ENCODE measurements at places on chromosomes 4 and X.

- no peak for DNase-seq
These were observed 868 bp downstream of the PLS3 start for GRCh38 chrX:115561605-115562479.

DNA sequence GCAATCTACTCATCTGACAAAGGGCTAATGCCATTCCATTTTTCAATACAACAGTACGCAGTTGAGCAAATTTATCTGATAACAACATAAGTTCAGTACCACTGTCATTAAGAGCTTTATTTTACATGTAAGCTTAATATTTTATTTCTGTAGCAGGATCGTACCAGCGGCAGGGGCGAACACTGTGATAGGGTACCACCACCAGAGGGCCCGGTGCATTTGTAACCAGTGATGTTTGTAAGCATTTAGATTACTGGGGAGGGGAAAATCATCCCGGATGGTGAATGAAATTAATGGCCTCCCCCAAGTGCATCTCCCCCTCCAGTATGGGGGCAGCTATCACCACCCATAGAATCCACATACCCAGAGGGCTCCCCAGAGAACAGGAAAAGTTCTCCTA is 179.0 kb downstream of the ADGRA3 start:
- no peak for DNase-seq

DNA sequence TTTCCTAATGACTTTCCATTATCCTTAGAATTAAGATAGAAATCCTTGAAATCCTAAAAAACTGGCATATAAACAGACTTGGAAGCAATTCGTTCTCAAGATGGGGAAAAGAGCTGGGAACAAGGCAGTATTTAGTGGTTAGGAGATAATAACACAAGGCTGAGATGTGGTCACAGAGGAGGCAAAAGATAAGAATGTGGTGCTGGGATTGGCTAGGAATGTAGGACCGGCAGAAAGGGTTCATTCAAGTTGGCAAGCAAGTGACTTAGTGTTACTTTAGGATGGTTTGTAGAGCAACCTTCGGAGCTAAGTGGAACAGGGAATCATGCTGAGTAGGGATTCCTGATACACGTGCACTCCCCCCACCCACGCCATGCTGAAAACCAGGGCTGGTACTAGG is 121.9 kb upstream of the RPS6KA3 start:
- no peak for DNase-seq

DNA sequence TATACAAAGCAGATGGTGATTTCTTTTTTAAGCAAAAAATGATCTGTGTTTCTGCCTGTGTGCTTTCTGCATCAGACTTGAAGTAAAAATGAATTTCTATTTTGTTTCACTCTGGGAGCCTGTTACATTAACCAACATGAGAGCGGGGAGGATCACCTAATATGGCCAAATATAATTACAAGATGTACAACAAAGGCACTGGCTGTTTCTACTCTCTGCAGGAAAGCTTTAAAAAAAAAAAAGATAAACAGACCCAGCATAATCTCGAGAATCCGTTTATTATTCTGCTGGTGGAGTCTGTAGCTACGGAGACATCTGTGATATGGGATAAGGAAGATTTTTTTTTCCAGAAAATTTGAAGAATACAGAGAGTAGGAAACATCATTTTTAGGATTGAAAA is 103.6 kb downstream of the COMMD8 start:
- DNase-seq: no peak

- no peak for DNase-seq
These were observed 13.9 kb downstream of the ATG4A start for GRCh38 chrX:108105473-108105872.

- no peak for DNase-seq
These were observed 42.4 kb downstream of the SEPSECS start for GRCh38 chr4:25117716-25118472.

DNA sequence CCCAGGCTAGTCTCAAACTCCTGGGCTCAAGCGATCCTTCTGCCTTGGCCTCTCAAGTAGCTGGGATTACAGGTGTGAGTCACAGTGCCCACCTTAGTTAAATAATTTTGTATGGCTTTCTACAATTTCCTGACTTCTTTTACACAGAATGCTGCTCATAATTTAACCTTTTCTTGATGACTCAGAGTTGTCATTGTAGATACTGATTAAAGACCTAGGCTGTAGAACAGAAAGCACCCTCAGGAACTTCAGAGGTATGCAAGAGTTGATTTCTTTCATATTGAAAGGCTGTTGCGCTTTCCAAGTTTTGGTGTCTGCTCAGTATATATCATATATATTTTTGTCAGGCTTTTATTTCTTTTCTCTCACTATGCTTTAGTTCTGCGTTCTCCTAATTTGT is 21.1 kb upstream of the GPR34 start:
- DNase-seq: no peak

DNA sequence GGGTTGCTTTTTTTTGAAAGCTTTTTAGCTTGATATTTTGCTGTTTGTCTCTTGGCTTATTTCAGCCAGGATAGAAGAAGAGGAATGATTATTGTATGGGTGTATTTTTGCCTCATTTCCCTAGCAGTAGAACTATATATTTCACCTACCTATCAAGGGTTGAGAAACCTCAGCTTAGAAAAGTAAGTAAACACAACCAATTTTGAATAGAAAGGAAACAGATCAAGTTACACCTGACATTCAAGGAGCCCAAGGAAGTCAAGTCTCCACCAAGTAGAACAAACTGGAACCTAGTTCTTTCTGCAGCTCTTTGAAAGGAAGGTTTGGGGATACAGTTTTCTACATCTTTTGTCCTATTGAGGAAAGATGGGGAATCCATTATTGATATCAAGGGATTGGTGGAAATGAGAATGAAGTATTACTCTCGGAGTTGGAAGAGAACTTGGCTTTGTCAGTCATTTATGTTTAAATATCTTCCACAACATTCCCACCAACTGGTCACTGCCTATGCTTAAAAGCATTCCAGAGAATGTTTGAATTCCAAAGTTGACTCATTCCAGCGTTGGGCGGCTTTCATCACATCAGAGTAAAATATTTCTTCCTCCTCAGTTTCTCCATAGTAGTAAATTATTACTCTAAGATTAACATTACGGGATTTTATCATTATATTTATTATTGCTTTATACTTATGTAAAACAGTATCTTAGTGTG is 207.8 kb upstream of the CNKSR2 start:
- DNase-seq: no peak

DNA sequence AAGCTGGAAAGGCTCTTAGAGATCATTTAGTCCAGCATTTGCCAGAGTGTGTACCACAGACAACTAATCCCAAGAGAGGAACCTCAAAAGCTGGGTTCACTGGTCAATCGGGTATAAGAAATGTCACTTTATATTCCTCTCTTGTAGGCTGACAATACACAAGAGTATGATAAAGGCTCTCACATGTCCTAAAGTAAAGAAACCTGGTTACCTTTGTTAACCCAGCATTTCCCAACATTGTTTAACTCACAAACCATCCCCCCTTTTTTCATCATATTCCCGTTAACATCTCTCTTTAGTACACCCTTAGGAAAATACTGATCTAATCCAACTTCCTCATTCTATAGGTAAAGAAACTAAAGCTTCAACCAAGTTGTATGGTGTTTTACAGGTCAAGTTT is 74.4 kb downstream of the MBNL3 start:
- no peak for DNase-seq

DNA sequence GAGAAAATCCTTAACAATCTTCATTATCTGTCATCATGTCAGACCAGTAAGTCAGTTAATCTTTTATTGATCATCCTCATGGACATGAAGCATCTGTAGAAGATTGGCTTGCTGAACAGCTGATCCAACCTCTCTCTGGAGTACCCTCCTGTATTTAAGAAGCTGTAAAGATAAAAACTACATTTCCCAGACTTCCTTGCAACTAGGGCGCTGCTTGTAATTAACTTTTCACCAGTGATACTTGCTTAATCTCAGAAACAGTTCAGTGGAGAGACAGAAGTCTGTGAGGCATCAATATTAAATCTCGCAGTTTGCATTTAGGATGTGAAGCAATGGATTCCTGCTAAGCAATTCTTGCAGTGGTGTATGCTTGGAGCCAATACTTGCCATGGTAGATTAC is 36.0 kb upstream of the SMARCA5 start:
- DNase-seq: no peak

DNA sequence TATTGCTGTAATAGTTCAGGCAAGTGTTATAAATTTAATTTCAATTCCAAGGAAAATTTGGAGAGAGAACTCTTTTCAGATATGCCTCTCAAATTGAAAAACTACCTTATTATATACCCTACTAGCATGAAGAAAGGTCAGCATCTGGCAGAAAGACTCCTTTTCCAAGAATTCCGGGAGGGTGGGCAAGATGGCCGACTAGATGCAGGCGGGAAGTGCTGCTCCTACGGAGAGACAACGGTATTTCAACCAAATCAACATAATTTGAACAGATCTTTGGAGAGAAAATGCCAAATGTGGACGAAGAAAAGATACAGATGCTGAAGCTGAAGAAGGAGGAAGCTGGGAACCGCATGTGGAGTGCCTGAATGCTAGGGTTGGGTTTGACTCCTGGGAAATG is 53.8 kb upstream of the INTU start:
- DNase-seq: no peak

DNA sequence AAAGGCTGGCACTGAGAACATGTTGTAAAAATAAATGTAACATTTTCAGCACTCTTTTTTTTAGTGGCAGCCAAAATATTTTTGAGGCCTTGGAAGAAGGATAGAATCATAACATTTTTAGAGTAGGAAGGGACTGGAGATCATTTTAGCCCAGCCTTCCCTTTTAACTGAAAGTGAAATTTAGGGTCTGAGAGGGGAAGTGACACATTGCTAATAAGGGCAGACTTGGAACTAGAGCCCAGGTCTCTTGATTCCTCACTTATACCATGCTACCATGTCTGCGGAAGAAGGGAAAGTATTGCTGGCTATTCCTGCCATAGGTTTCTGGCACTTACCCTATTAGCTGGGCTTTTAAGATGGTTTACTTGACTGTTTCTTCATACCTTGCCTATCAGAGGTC is 4.8 kb downstream of the WDR44 start:
- DNase-seq: no peak

- peak; percentile 55 for DNase-seq
These were observed 71.0 kb downstream of the MTHFD2L start for GRCh38 chr4:74228691-74229640.

DNA sequence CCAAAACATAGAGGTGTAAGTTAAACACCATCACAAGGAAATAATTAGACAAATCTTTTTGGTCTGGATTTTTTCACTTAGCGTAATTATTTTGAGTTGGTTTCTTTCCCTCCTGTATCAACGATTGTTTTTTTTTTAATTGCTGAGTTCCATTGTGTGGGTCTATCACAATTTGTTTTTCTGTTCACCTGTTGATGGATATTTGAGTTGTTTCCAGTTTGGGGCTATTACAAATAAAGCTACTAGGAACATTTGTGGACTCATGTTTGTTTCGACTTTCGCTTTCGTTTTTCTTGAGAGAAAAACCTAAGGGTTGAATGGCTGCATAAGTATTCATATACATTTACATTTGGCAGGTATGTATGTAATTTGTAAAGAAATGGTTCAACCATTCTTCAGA is 20.4 kb upstream of the FBXW7 start:
- no peak for DNase-seq

DNA sequence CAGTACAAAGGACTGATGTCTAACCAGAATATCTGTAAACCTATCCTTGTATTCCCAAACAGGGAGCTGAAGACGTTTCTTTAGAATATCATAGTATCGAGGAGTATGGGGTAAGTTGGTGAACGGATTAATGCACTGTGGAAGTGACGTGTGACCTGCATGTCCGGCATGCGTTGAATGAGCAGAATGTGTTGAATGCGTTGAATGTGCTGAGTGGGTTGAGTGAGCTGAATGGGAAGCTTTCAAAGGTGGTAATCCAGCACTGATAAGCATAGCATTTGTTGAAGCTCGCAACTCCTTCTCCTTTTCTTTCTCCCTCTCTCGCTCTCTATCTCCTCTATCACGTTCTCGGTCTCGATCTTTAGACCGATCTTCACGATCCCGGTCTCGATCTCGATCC is 8.1 kb downstream of the DHX15 start:
- no peak for DNase-seq

DNA sequence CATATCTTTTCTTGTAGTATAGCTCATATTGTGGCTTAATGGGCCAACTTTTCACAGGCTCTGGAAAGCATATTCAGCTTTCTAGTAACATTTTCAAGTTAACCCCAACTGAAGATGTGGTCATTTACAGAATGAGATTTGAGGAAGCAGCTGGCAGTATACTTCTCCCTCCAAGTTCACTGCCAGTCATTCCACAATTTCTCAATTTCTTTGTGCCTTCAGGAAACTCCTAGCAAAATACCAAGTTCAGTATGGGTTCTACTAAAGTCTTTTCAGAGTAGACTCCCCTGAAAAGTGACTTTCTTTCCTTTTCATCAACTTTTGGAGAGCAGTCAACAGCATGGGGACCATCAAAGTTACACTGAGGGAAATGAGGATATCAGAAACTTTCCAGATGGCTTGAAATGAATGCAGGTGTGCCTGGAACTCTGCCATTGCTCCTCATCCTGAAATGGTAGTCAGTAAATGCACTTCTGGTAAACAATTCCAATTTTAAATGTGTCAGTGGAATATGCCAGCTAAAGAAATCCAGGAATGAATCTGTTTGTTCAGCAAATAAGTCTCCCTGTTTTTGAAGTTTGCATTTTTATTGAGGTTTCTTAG is 81.5 kb upstream of the TEX13D start:
- no peak for DNase-seq

GRCh38 chrX:28549838-28550237 is 37.4 kb upstream of the IL1RAPL1 start:
- DNase-seq: no peak

DNA sequence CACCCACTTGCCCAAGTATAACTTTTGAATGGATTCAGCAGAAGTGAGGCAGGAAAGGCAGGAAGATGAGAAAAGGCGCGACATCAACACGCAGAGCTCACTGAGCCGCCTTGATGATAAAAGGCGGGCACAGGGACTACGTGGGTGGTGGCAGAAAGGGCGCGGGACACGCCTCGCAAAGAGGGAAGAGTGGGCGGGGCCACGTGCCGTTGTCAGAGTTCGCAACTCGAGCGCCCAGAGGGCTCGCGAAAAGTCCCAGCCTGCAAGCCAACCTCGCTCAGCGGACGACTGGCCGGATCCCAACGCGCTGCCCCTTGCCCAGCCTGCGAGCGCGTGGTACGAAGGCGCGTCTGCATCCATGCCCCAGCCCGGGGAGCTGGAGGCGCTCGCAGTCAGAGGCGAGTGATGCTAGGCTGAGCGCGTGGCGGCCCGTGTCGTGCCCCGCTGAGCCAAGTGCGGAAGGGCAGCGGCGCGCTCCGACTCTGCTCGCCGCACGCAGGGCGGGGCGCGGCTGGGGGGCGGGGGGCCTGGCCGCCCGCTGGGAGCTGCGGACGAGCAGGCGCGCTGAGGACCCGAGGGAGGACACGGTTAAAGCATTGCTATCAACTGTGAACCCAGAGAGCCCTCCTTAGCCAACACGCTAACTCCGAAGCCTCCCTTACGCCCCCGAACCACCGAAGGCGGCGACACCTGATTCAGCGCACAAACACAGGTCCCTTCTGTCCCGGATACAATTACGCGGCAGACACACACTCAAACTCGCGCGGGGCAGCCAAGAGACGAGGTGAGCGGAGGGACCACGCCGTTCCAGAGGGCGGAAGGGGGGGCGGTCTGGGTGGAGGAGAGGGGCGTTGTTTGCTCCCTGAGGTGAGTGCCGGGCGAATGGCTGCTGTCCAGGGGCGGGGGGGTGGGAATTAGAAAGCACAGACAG is at the start of gene UGT8:
UGT8 (plus strand) TSS at position 617 of the 931 bp plus-strand sequence. CDS start 24,074 bp downstream, outside the sequence.
- no peak for DNase-seq

- no peak for DNase-seq
These were observed 6.9 kb downstream of the CTBP1 start for GRCh38 chr4:1241936-1242505.
